Uterus (tissue), 4 donors: ENCODE measurements at places on chromosomes 5 and 9.

DNA sequence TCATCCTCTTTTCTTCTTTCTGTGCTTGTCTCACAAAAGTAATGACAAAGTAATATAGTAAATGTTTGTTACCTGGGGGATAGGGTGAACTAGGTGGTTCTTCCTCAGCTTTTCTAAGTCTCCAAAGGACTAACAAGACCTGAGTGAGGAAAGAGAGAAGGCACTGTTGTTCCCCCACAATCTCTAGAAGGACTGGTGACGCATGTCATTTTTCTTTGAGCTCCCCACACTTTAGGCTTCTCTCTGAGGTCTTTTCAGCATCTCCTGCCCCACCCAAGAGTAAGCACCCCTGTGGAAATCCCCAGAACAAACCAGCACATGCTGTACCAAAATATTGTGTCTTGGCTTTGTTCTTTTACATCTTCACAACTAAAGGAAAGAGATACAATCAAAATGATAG, 2.4 kb upstream of the IL7R start:
- DNase-seq, result no peak

DNA sequence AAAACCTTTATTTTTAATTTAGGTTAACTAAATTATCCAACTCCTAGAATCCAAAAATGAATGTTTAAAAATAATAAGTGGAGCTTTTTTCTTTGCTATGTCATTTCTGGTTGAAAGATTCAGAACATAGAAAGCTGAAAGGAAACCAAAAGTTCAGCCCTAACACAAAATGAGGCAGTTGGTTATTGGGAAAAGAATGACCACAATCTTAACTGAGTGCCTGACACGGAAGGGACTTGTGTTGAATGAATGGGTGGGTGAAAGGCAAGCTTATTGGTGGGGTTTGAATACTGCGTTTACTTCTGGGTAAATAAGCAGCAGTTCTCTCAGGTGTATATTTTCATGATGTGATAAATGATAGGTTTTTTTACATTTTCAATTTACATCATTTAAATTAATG, 243.5 kb downstream of the IRX1 start:
- DNase-seq, result no peak

DNA sequence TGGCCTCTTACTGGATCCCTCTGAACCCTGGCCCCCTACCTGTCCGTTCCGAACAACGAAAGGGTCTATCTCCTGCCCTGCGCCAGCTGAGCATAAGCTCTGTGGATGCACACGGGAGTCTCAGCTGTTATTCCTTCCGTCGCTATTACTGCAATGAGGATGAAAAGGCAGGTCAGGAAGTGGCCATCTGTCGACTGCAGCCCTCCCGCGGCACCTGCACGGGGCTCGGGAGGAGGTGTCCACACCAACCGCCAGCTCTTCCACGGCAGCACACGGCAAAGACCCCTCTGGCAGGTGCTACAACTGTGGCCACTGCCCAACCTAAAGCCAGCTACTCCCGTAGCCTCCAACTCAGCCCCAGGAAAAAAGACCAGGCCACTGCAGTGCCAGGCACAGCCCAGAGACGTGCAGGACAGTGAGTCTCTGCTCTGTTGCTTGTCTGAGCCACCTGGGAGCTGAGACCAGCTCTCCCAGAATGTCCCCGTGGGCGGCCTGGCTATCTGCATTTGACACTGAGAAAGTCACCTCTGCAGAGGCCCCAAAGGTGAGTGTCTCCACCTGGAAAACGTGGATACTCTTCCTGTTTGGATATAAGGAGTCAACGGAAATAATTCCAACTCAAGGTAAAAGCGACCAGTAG, 19.1 kb downstream of the CAMSAP1 start:
- no peak for DNase-seq

DNA sequence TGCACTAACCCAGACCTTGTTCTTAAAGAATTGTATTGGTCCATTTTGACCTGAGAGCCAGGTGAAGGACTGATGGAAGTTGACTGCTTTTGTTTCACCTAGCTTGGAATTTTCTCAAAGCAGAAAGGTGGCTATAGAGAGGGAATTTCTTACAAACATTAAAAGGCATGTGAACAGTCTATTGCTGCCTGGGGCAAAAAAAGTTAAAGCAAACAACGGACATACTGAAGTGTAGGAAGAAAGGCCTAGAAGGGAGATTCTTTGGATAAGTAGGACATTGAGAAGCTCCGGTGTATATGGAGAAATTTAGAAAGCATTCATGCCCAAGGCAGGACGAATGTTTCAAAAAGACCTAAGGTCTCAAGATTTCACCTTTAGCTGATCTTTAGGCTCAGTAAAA, 11.7 kb downstream of the CATSPER3 start:
- DNase-seq, result no peak

- DNase-seq, result no peak
These were observed at the start of gene PRSS3 for GRCh38 chr9:33795281-33795680. TSS of gene PRSS3 (plus strand) at chr9:33795561. CDS start at chr9:33795574, 13 bp downstream.
